ENCODE measurements at places on chromosomes 1 and 21.
A peak's percentile ranks its signal among the peaks of the same experiment; 100 is the strongest.

GRCh38 chr1:213719462-213719861 lies 268.3 kb upstream of the PROX1 start:
- DNase-seq, result no peak

DNA sequence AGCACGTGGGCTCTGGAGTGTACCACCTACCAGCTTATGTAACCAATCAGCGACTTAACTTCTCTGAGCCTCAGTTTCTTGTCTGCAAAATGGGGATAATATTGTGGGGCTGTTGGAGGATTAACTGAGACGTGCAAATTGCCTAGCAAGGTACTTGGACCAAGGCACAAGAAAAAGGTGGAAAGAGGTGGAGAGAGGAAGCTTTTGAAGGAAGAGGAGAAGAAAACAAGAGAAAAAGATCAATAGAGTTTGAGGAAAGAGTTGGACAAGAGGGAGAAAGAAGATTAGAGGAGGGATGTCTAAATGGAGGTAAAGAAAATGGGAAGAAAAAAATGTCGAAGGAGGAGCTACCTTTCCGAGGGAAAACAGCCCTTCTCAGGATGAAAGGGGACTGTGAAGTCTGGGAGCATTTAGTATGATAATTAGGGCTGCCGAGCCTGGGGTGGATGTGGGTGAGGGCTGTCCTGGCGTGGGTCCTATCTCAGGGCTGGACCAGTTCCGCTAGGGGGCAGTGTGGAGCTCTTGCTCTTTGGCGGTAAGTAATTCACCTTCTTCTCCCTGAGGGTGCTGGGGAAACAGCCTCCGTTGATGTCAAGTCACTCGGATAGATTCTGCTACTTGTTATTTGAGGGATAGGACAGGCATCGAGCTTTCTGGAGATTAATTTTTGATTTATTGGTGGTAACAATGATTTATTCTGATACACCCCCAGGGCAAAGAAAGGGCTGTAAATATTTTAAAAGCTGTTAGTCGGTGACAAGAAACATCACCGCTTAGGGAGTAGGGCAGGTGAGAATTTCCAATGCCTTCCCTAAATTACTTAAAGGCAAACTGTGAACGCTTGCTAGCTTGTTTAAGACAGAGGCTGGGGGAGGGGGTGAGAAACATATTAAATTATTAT lies 79.0 kb upstream of the NFASC start:
- peak; percentile 80 for DNase-seq

GRCh38 chr1:170840371-170840770 lies 95.0 kb upstream of the MROH9 start:
- DNase-seq, result no peak

DNA sequence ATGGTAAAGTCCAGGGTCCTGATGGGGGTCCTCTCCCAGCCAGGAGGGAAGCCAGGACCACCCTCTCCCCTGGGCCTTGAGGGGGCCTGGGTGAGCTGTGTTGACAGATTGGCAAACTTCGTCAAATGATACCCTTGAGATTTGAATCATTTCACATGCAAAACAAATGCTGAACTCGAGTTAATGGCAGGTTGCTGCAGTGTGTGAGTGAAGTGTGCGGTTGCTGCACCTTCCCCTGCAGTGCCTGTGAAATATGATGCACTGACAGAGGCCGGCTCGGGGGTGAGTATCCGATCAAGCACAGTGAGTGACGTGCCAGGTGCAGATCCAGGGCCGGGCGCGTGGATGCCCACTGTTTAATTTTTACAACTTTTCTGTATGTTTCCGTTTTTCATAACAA lies 5.7 kb upstream of the KRTAP12-1 start:
- no peak for DNase-seq

DNA sequence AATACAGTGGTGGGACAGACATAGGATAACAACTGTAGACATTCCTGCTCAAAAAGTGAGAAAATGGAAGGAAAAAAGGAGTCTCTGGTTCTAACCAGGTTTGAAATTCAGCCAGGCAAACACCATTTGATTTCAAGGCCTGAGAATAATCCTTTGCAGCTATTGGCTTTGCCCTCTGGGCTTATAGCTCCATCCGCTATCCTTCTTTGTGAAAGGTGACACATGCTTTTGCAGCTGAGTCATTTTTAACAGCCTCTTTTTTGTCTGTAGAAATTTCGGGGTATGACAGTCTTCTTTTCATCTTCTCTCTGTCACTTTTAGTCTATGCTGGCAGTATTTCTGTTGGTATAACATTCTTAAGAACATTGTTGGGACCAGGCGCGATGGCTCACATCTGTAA lies 16.2 kb downstream of the SDHC start:
- no peak for DNase-seq

GRCh38 chr1:160261556-160261892 lies 825 bp downstream of the DCAF8 start:
- peak; percentile 80 for DNase-seq

- DNase-seq, result no peak
These were observed 35.1 kb downstream of the ZNF281 start for GRCh38 chr1:200374569-200375295.

DNA sequence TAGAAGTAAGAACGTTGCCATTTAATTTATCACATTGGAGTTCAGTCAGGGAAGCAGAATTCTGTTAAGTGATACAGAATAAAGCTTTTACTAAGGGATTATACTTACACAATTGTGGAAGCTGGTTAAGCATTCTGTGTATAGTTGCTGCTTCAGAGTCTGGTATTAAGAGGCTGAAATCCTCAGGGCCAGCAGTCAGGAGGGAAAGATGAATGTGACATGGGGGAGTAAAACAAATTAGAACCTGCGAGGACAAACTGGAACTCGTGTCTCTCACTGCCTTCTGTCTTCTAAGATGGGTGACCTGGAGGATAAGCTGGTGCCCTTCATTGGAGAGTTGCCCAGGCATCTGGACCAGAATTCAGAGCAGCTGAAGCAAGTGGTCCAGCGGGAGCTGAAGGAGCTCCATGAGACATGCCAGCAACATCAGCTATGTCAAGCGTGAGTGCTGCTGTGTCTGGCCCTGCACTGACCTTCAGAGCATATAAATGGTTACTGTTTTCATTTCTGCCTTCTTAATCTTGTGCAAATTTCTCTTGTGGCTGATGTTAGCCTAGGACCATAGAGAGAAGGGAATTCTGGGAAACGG lies 23.0 kb downstream of the MARK1 start:
- no peak for DNase-seq
